AG04449 (cell line): ENCODE measurements at places on chromosomes 12 and 14.

DNA sequence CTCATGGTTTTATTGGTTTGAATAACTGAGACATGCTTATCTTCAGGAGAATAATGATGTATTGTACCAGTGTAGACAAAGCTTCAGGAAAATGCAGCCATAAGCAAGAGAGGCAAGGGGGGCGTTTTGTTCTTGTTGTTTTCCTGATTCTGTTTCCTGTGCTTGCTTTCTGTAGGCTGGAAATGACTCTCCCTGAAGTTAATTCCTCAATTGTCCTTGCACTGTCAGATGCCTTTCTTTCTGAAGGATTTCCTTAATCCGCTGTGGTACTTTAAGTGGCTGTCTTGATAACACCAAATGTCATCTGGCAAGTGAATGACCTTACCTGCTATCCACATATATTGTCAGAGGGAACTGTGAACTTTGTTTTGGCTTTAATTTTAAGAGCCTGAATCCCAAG, 220.0 kb downstream of the NEDD1 start:
- DNase-seq: no peak

DNA sequence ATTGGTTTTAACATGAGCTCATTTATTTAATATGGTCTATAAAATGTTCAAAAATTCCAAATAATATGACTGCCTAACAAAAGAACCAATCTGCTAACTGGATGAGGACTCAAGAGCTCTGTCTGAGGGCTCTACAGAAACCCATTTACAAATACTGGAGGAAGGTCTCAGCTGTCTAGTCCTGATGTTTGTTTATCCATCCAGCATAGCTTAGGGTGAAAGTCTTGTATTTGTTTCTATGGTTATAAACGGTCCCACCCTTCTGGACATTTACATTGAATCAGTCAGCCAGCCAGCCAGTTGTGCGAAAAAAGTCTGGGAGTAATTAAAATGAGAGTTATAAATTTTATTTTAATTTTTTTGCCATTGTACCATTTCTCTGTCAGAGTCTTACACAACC, 220.7 kb downstream of the BMP4 start:
- no peak for DNase-seq

GRCh38 chr12:114681116-114681871, 2.7 kb downstream of the TBX3 start:
- no peak for DNase-seq

- no peak for DNase-seq
Observed at GRCh38 chr12:95083471-95083870, 10.1 kb upstream of the NR2C1 start.

DNA sequence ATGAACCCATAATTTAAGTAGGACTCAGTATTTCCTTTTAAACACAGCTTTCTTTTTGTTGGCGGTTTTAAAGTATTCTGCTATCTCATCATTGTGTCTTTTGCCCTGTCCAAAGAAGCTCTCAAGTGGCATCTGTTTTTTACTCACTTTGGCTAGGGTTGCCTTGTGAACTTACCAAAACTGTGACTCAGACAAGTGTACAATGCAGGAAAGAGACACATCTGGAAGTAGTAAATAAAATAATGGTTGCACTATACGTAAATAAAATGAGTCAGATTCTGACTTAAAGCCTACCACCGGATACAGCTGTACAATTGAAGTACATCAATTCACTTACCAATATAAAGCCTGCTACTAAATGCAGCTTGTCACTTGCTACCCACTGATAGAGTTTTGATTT, 619.2 kb upstream of the LRFN5 start:
- DNase-seq: no peak

DNA sequence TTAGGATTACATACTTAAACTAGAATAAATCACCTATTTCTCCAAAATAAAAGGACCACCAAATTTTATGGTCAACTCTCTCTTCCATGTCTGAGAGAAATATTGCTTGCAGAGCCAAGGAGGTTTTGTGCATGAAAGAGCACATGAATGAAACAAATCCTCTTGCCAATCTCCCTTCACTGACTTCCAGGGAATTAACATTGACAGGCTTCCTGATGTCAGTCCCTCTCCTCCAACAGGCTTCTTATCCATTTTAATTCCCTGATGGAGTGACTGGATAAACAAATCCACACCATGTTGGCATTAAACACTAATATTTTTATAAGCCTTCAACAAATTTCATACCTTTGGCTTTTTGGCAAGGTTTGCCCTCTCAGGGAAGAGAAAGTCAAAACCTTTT, 45.3 kb upstream of the CNTN1 start:
- DNase-seq: no peak

DNA sequence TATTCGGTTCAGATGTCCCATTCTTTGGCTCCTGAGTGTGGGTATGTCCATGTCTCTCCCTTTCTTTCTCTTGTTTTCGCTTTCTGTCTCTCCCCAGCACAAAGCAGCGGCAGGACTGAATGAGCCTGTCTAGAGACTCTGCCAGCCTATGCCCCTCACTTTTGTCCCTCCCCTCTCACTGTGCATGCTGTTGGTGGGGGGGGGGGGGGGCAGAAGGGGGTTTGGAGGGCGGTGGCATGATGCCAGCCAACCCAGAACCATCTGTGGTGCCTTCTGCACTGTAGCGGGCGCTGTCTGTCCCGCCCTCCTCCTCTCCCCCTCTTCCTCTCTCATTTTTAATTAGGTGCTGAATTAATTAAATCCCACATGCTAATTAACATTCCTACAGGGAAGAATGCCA, 17.7 kb downstream of the NGDN start:
- no peak for DNase-seq

DNA sequence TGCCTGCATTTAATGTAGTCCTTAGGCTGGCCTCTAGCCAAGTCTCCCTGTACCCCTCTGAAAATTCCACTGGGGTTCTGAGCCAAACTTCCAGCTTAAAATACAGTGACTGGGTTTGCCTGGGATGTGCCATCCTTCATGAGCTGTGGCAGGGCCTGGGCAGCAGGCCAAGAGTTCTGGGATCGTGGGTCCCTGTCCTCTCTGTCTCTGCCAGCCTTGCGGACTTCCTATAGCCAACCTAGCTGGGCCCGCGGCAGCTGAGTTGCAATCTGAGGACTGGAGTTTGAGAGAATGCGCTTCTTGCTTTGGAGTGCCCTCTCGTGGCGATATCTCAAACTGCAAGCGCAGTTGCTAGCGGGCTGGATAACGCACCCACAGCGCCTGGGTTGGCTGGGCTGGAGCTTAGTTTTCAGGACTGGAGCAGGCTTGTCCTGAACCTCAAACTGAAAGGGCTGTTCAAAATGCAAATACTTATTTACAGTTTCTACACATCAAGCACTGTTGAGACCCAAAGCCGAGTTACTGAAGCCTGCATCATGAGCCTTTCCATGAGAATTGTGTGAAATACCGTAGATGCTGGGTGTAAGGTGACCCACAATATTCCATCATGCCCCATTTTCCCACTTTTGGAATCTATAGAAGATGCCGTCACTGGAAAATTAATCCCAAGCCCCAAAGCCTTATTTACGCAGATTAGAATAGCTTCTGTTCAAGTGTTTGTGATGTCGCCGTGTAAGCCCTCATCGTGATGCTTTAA, 7.3 kb upstream of the IFI27L2 start:
- no peak for DNase-seq

- DNase-seq: no peak
Observed at GRCh38 chr12:132359971-132360370, 30.6 kb upstream of the GALNT9 start.

GRCh38 chr14:23366426-23366921, 1.5 kb upstream of the EFS start:
- DNase-seq: no peak

- no peak for DNase-seq
Observed at GRCh38 chr12:32423559-32423958, 24.2 kb downstream of the FGD4 start.

DNA sequence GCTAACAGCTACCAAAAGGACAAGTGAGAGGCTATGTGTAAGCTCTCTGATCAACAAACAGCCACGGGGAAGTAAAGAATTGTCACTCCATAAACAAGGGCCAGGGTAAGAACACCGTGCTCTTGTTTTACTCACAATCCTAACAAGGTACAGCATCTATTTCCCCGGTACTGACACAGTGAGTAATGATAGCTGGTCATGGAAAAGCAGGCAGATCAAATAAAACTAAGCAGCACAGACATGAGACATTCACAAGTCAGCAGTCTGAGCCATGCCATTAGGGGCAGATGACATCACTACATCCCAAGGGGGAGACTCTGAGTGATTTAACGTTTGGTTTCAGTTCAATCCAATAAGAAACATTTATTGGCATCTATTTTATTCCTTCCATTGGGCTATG, 54.4 kb downstream of the ARL6IP4 start:
- DNase-seq: no peak

- DNase-seq: no peak
Observed at GRCh38 chr12:109053382-109054123, 1.2 kb downstream of the USP30 start.

DNA sequence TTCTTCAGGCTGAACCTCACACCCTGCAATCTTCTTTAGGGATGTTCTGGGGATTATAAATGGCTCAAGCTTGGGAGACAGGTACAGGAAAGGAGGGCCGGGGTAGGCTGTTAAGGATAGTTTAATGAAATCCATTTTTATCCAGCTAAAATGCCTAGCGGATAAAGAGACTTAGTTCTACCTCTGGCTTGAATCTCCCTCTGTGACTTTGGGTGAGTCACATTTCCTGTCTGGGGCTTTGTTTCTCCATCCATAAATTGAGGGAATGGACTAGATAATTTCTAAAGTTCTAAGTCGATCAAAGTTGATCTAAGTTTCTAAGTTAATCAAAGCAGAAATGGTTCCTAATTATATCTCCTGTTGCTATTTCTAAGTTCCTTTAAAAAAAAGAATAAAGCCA, 319.6 kb upstream of the E2F7 start:
- no peak for DNase-seq

GRCh38 chr12:119772431-119772830, 104.5 kb downstream of the PRKAB1 start:
- no peak for DNase-seq

DNA sequence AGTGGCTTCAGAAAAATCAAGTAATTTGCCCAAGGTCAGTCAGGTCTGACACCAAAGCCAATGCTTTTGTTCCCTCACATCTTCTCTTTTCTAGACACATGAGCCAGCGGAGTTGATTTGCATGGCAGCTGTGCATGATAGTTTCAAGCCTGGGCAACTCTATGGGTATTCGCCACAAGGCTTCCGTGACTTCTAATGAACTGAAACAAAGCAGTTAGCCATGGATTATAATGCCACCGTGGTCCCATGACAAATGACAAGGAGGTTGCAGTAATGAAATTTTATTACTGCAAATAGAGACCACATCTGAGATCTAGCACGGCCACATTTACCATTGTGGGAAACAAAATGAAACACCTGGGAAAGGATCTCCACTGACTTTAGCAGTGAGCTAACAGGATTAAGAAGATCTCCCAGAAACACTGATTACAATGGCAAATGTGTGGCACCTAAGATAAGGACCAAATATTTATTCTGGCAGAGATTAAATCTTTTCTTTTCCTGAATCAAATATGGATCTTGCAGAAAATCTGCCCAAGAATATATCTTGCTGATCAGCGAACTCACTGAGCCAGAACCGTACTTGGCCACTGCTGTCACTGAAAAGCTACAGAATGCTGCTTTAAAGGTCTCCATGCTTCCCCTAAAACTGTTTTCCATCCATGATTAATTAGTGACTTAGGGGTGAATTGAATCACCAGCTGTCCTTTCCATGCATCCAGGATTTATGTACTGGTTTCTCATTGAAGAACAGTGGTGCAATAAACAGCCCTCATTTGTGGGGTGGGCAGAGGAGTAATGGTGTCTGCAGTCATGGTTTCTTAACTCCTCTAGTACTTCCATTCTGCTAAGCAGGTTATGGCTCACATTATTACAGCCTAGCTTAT, 551.0 kb downstream of the DIO2 start:
- no peak for DNase-seq

GRCh38 chr12:108950991-108951739, 69.7 kb downstream of the SVOP start:
- DNase-seq: no peak

- DNase-seq: no peak
Observed at GRCh38 chr14:33586806-33587205, 364.1 kb downstream of the EGLN3 start.

GRCh38 chr14:95507174-95507573, 9.3 kb downstream of the SYNE3 start:
- no peak for DNase-seq

DNA sequence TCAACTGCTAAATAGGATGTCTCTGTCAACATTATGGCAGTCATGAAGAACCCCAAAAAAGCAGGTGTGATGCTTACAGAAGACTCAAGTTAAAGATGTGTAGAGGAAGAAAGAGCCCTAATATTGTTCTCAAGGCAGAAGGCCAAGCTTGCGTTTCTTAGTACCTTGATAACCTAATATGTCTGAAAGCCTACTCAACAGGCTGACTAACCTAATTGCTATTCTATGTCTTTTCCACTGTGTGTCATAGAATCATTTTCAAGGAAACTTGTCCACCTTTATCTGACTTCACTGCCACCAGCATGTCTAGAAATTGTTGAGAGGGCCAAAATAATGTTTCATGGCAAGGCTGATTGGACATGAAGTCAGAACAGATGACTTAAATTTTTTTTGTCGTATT, 373.2 kb downstream of the BTG1 start:
- no peak for DNase-seq

GRCh38 chr14:68921666-68922065, 57.4 kb downstream of the ACTN1 start:
- no peak for DNase-seq

DNA sequence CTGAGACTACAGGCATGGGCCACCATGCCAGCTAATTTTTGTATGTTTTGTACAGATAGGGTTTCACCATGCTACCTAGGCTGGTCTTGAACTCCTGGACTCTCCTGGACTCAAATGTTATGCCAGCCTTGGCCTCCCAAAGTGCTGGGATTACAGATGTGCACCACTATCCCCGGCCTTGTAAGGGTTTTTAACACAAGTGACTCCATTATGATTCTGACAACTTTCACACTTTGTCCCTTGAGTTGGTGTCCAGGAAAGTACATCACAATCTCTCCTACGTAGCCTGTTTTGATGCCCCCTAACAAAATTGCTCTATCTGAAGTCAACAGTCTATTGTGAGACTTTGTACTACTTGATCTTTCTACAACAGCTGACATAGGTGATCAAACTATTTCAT, 11.4 kb upstream of the METAP2 start:
- DNase-seq: no peak

DNA sequence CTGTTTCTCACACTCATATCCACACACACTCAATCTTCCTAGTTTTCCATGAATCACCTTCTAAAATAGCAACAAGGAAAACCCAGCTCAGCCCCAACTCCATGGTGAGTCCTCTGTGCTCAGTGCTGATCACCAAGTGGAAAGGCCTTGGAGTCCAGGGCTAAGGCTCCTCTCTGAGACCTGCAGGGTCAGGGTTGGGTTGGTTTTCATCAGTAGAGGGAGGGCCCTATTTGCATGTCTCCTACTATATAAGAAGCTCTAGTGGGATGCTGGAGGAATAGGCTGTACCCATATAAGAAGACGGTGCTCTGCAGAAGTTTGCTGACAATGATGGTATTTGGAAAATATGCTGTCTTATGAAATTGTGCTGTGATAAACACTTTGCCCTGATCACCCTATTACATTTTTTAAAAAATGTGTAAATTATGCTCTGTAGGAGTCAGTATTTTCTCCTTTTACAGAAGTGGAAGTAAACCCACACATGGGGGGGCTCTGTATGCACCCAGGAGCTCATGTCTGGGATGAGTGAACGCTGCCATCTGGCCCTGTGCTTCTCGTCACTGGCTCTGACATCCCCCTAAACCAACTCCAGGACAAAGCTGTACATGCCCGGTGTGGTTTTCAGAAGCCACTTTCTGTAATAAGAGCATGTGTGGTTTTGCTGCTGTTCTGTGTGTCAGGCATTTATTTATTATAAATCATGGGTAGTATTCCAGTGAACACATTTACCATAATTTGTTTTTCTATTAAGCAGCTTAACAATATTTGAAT, 536.3 kb downstream of the TMEM121 start:
- no peak for DNase-seq
